Panc1 (cell line): ENCODE measurements at places on chromosomes 7 and 10.

DNA sequence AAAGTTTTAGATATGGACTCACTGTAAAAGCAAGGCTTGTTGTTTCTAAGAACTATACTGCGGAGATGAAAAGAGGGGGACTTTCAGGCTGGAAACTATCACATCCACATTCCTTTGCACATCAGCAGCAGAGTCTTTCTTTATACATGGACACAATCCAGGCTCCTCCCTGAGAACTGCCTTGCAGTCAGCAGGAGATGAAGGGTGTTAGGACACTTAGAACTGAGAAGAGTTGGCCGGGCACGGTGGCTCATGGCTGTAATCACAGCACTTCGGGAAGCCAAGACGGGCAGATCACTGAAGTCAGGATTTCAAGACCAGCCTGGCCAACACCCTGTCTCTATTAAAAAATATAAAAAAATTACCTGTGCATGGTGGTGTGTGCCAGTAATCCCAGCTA is 9.7 kb upstream of the GARS1 start:
- DNase-seq: no peak

GRCh38 chr10:126118476-126118875 is 222.1 kb downstream of the FANK1 start:
- DNase-seq: no peak

- DNase-seq: no peak
These were observed 162.9 kb downstream of the GRK5 start for GRCh38 chr10:119370111-119370741.

- DNase-seq: no peak
These were observed 580.5 kb downstream of the NXPH1 start for GRCh38 chr7:9013940-9014339.

DNA sequence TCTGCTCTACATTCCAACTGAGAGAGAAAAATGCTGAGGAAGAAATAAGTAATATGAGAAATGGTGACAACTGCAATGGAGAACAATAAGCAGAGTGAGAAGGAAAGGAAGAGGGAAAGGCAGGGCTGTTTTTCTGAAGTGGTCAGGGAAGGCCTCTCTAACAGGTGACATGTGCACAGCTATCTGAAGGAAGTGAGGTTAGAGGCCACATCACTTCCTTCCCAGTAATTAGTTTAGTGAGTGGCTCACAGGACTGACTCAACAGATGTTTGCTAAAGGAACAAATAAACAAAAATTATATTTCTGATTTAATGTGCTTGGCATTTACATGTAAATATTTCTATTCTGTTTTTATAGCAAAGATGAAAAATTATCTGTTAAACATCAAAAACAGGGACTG is 77.9 kb downstream of the ARHGAP21 start:
- peak; percentile 20 for DNase-seq

DNA sequence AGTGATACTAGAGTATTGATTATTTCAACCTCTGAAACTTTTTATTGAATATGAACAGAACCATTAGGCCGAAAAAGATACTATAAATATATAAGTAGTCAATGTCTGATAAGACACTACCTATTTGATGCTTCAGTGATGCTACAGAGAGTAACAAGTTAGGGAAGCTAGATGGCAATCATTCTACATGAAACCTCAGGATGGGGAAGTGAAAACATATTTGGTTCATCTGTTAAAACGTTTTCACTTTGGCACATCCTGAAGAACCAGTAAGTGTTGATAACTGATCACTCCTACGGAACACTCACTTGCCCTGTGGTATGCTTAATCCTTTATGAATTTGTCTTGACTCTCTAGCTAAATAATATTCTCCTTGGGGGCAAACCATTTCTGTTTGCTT is 1064.9 kb downstream of the NXPH1 start:
- DNase-seq: no peak

DNA sequence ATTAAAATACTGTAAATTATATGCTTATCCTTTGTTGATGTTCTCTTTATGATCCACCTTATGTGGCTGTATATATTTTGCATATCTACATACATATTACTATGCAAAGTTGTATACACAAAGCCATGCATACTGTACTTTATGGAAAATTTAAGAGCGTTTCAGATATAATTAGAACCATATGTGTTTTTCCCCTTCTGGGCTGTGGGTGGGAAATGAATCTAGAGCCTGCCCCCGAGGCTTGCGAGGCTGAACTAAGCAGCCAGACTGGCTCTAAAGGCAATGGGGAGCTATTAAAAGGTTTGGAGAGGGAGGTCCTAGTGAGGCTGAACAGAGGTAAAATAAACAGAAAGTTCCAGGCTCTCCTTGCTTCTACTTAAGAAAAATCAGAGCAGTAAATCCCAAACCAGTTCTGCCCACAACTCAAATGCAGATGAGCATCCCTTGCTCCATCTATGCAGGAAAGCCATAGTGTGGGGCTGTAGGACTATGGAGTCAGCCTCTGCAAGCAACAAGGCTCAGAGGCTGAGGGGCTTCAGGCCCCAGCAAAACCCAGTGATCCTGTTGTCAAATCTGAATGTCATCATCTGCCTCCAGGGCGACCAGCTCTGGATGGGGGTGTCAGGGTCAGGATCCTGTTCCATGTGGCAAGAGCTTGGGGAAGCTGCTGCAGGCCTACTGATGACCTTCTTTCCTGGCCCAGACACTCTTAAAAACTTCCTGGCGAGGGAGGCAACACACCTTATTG is 14.1 kb upstream of the DDIT4 start:
- DNase-seq: no peak

- no peak for DNase-seq
These were observed 2.6 kb downstream of the MEST start for GRCh38 chr7:130494431-130494858.

DNA sequence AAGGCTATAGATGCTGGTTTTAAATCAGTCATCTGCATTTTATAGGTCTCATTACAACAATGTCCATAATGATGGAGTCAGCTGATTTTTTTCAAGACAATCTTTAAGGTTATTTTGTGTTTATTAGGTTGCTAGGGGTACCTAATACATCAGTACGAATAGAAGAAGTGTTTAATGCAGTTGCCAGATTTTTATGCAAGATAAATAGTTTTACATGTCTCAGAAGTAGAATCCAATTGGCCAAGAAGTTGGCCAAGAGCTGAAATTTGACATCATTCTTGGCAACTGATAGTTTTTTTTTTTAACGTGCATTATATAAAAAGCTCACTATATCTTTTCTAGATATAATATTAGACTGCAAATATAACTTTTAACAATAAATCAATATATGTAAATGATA is 208.5 kb downstream of the TRIL start:
- no peak for DNase-seq

DNA sequence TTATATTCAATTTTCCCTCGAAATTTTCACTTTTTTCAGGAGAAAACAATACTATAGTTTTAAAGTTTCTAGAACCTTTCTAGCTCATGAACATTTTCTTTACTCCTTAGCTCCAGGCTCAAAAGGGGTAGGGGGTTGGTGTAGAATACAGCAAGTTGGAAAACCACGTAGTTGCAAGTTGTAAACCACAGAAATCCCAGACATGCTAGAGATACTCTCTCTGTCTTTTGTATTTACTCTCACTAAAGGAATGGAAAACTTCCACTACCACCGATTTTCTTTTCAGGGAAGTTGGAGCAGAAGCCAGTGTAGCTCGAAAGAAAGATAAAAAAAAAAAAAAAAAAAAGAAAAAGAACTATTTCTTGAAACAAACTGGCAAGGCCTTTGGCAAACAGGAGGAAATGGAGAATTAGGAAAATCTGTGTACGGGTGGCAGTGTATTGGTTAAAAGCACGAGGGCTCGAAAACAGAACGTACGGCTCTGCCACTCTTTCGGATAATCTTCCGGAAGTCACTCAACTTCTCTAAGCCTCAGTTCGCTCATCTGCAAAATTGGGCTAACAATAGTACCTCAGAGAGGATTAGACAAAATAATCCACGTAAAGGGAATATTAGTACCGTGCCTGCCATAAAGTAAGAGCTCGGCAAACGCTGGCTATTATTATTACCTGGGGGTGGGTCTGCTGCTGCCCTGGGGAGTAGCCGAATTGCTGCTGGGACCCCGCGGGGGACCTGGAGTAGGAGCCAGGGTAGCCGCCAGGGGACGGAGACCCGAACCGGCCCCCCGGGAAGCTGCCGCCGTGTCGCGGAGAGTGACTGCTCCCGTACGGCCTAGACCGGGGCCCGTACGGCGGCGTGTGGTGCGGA is 628 bp downstream of the MPLKIP start:
- no peak for DNase-seq

- DNase-seq: no peak
These were observed 152.2 kb upstream of the TCF7L2 start for GRCh38 chr10:112797855-112798254.

DNA sequence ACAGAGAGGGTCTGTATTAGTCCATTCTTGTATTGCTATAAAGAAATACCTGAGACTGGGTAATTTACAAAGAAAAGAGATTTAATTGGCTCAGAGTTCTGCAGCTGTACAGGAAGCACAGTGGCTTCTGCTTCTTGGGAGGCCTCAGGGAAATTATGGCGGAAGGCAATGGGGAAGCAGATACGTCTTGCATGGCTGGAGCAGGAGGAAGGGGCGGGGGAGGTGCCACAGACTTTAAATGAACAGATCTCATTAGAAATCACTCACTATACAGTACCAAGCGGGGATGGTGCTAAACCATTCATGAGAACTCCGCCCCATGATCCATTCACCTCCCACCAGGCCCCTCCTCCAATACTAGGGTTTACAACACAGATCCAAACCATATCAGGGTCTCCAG is 3.7 kb upstream of the CALU start:
- DNase-seq: no peak

DNA sequence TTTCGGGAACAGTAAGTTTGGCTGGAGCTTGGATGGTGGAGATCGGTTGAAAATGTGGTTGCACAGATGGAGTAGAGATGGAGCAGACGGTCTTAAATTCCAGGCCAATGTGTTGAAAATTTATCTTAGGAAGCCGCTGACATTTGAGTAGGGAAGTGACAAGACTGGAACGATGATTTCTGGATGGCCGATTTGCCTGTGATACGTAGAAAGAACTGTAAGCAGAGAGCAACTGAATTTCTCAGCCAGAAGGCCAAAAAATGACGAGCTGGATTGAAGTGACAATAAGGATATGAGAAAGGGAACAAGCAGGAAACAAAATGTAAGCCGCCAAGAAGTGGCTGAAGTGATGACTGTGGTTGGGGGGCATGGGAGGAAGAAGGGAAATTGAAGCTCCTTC is 687 bp upstream of the ARMC3 start:
- no peak for DNase-seq

GRCh38 chr10:74637685-74638084 is 188.7 kb upstream of the KAT6B start:
- DNase-seq: no peak

- DNase-seq: no peak
These were observed 108.7 kb upstream of the PRR15 start for GRCh38 chr7:29454899-29455451.

DNA sequence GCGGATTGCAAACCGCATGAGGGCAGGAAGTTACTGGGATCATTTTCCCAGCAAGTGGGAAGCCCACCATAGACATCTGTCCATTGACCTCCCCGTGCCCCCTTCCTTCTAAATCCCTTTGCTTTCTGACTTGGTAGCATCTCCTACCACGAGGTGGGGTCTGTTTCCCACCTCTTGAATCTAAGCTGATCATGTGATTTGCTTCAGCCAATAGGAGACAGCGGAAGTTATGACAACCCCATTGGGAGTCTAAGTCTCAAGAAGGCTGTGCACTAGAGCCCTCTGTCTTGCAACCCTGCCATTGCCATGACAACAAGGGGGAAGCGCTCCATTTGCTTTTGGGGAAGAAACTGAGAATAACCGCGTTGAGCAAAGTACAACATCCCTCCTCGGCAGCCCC is 39.2 kb upstream of the CARD11 start:
- no peak for DNase-seq

- no peak for DNase-seq
These were observed at the start of gene DPY19L1 for GRCh38 chr7:35037211-35037525. Gene DPY19L1 (minus strand): TSS chr7:35037485. CDS start chr7:35037394, 91 bp downstream.

GRCh38 chr10:36765782-36766414 is 359.5 kb upstream of the ANKRD30A start:
- no peak for DNase-seq

DNA sequence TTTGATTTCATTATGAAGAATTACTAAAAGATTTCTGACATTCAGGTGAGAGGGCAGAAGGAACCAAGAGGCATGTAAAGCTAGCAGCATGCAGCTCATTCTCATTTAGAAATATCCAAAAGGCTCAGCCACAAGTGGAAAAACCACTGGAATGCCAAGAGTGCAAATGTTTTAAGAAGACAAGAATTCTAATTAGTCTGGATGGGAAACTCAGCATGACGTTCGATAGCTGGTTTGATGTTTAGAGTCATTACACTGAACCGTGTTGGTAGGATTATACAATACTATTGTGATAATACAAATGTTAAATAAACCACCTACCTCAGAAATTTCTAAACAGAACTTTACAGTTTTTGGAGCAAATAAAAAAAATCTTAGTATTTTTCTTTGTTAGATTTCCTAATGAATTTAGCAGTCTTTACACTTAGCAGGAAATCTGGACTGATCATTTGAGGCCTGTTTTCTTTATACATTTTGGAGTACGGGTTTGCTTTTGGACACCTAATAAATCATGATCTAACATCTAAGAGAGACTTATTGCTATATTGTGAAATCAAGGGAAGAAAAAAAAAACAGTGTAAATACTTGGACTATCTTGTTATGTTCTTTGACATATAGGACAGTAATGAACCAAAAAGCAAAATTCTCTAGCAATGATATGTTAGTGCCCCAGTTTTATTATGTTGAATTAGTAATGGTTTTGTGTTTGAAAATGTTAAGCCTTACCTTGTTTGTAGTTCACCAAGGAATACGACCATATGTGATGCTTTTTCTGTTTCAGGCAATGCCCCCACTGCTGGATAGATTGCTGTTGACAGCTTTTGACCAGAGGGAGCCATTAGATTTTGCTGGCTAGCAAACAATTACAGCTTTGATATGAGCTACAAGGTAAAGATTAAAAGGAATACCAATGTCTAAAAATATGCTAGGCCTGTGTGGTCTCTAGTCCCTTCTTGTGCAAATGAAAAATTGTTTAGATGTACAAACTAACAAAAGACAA is 354.1 kb upstream of the SEMA3A start:
- DNase-seq: no peak

GRCh38 chr7:106597751-106598546 is 63.0 kb downstream of the CCDC71L start:
- DNase-seq: no peak

GRCh38 chr7:55970561-55970960 is 6.2 kb downstream of the NIPSNAP2 start:
- no peak for DNase-seq

DNA sequence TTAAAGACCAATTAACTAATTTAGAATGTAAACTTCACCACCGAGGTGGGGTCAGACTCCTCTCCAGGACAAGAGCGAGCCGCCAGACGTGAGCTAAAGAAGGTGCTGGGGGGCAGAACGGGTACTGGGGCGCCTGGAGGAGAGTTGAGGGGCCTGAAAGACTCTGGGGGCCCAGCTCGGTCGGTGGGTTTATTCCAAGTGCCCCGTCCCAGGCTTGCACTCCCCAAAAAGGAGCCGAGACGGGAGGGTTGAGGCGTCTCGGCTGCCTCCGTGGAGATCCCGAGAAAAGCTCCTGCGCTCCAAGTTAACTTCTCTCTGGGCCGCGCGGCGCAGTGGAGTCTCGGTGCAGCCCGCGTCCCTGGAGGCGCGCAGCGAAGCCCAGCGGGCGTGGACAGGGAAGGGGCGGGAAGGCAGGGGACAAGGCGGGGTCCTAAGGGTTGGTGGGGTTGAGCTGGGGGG is 553.3 kb downstream of the TFEC start:
- no peak for DNase-seq

- DNase-seq: no peak
These were observed 7.0 kb downstream of the EBF3 start for GRCh38 chr10:129956876-129957673.
